HT-29 (cell line): ENCODE measurements at places on chromosomes 7 and 10.

DNA sequence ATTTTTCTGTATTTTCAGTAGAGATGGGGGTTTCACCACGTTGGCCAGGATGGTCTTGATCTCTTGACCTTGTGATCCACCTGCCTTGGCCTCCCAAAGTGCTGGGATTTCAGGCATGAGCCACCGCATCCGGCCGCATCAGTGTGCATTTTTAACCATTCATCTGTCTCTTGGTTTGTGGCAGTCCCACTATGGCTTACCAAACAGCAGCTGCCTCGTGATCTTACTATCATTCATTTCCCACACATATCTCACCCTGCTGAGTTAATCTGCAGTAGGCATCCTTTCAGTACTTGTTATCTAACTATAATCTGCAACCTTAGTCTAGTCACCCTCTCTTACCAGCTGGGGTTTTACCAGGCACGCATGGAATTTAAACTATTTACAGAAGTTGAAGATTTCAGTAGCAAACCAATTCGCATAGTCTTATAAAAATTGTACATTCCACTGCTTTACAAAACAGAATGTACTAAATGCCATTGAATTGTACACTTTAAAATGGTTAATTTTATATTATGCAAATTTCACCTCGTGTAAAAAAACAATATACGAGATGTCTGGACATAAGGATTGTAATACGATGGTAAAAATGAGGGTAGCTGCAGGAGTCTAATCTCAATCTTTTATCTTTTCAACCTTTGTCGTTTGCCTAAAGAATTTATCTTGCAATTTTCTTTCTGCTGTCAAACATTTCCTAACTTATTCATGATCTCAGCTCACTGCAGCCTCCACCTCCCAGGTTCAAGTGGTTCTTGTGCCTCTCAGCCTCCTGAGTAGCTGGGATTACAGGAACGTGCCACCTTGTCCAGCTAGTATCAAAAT is 4.6 kb upstream of the TBC1D12 start:
- no peak for DNase-seq

- DNase-seq = no peak
Measured at GRCh38 chr10:122258136-122259074, 12.7 kb upstream of the BTBD16 start.

DNA sequence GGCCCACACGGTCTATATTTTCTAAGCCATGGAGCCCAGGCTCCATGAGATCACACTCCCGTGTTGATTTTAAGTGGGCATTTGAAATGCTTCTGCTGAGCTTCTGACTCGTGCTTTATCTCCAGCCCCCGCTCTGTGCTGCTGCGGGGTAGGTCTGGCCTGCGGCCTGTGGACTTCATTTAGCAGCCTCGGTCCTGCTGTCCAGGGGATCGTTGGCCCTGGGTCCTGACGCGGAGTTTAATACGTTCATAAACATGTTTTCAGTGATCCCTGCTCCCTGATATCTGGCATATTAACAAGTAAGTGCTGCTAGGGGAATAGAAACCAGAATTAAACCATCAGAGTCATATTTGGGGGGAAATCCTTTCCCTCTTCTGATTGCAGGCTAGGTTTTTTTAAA is 540.3 kb upstream of the MGMT start:
- no peak for DNase-seq

DNA sequence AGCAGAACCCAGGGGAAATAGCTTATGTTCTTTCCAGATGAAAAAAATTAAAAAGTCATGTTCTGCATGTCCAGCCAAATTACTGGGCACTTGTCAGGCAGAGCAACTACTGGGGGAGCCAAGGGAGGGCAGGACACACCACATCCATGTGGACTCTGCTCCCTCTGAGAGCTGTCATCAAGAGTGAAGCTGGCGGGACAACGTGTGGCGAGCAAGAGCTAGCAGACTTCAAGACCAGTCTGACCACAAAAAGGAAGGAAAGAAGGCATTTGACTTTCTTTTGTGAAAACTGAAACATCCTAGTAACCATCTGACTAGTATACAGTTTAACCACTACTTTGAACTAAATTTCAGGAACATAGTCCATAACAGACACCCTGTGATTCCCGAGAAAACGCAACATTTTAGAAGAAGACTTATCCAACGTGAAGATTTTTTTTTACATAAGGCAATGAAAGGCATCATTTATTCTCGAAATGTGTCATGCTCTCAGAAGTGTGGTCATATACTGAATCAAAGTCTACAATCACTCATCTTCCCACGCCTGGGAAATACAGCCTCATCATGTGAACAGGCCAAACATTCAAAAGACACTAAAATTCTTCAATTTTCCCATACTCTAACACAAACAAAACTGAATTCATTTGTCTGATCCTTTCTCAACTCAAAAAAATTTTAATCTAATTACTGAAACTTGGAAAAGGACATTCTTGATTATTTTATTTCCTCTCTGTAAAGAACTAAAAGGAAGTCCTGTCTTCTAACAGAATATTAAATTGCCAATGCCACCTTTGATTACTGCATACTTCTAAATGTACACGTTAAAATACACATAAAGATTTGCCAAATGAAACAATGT is 15.5 kb downstream of the CYTH3 start:
- DNase-seq = no peak

DNA sequence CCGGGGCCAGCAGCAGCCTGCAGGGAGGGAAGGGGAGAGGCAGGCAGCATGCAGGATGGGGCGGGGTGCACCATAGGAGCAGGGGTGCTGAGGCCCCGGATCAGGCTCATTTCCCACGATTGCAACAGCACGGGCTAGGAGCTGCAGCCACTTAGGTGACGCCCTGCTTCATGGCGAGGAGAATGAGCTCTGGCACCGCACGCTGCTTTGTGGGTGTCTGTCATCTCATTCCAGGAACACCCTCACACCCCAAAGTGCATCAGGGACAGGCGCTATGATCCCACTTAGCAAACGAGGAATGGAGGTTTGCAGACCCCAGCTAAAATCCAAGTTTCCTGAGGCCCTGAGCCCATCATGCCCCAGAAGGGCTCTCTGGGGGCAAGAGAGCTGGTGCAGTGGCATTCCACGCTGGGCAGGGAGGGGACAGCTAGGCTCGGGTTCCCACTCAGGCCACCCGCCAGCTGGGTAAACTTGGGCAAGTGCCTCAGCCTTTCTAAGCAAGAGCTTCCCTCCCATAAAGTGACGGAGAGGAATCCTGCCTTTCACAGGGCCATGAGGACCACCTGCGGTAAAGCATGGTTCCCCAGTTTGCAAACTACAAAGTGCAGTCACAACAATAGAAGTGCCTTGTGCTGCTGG is 9.3 kb downstream of the KCNH2 start:
- DNase-seq = no peak
